ENCODE measurements at places on chromosomes 1 and 21. TPM values are rescaled to one million over a fixed set of nuclear protein-coding genes. Genes with fewer than 3 reads are reported as not detected.
A peak's percentile ranks its signal among the peaks of the same experiment; 100 is the strongest.

RGSL1 gene
- 0.27 TPM for total RNA-seq

GRCh38 chr1:71949681-71950080 is 332.7 kb downstream of the NEGR1 start:
- H3K27ac ChIP-seq, result no peak overlapping the region
- no peak for DNase-seq
- H3K4me1 ChIP-seq, result no peaks in the 10 kb centered on the region
- H3K27me3 ChIP-seq, result no peaks in the 10 kb centered on the region

DNA sequence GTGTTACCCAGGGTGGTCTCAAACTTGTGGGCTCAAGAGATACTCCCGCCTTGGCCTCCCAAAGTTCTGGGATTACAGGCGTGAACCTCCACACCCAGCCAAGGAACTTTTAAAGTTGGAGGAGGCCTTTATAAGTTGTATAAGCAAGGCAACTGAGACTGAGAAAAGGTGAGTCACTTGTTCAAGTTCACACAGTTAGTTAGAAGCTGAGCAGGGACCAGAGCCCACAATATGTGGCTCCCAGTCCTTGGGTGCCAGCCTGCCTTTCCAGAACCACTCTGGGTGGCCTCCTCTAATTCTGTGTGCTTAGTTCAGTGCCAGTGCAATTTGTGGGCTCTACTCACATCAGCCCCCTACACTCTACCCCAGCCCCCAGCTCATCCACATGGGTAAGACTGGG is 3.7 kb downstream of the RAB25 start:
- H3K27me3 ChIP-seq, result no peaks in the 10 kb centered on the region
- peaks cover 2% of the 10 kb centered on the region for H3K36me3 ChIP-seq
- H3K27ac ChIP-seq, result no peak overlapping the region
- H3K4me1 ChIP-seq, result peaks cover 9% of the 10 kb centered on the region
- no peak overlapping the region for H3K4me3 ChIP-seq
- DNase-seq, result no peak

DNA sequence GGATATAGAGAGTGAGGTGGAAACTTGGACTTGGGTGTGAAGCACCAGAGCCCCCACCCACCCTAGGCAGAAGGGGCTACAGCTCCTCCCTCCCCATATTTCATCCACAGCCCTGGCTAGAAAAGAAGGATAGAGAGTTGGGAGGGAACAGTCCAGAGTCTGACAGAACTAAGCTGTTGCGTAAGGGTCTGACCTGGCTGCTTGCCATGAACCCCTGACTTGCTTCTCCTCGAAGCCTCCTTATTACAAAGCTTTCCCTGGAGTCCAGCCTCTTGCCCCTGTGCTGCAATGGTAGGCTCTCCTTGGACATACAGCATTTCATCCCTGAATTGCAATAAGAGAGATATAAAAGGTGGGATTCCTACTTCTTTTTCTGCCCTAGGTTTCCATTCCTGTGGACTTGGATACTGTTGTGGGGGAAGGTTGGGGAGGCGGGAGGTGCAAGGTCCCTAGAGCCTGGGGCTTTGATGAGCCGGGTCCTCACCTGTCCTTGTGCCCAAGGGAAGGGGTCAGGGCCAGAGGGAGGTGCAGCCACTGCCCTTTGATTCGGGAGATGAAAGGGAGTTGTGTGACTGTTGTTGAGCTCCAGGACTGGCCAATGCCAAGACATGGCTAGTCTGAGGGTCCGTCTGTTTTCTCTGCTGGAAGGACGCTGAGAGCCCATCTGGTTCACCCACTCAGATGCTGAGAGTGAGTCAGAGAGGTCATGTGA is 2.7 kb downstream of the RHBG start:
- no peaks in the 10 kb centered on the region for H3K27me3 ChIP-seq
- peak; percentile 17 for DNase-seq
- no peaks in the 10 kb centered on the region for H3K36me3 ChIP-seq
- H3K4me1 ChIP-seq, result no peaks in the 10 kb centered on the region

GRCh38 chr1:214367841-214368240 is 86.9 kb downstream of the SMYD2 start:
- no peak for DNase-seq
- H3K4me1 ChIP-seq, result peaks cover 7% of the 10 kb centered on the region
- peaks cover 7% of the 10 kb centered on the region for H3K36me3 ChIP-seq
- H3K27ac ChIP-seq, result no peak overlapping the region
- H3K4me3 ChIP-seq, result no peak overlapping the region

- H3K36me3 ChIP-seq, result no peaks in the 10 kb centered on the region
- no peaks in the 10 kb centered on the region for H3K4me1 ChIP-seq
- no peak overlapping the region for H3K27ac ChIP-seq
- no peaks in the 10 kb centered on the region for H3K27me3 ChIP-seq
These were observed 16.7 kb downstream of the LPAR3 start for GRCh38 chr1:84876353-84876752.

- H3K27me3 ChIP-seq, result no peaks in the 10 kb centered on the region
- DNase-seq, result no peak
- no peaks in the 10 kb centered on the region for H3K36me3 ChIP-seq
These were observed 8.2 kb downstream of the IGSF9 start for GRCh38 chr1:159937054-159937750.

DNA sequence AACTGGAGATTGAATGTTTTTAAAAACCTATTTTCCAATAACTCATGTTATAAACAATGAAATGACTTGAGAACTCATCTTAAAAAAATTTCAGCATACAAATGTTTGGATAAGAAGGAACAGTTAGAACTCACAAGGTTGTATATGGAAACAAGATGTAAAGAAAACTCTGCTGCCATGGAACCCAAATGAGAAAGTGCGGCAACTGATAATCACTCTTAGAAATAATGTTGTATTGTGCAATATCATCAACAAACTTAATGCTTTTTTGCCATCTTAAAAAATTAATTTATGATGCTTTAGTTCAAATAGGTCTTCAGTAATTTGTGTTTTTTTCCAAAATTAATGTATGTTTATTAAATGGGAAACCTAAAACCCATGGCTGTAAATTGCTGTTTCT is 461.1 kb upstream of the NCAM2 start:
- no peak for DNase-seq
- H3K27me3 ChIP-seq, result no peaks in the 10 kb centered on the region
- no peak overlapping the region for H3K27ac ChIP-seq
- no peaks in the 10 kb centered on the region for H3K36me3 ChIP-seq

DNA sequence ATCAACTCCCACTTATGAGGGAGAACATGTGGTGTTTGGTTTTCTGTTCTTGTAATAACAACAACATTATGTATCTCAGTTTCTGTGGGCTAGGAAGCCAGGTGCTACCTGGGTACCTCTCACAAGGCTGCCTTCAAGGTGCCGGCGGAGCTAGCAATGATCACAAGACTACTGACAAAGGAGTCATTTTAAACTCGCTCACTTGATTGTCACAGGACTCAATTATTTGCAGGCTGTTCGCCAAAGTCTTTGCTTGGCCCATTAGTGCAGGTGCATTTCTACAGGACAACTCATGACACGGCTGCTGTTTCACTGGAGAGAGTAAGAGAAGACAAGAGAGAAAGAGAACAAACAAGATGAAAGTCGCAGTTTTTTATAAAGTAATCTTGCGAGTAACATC is 1237.4 kb upstream of the TMPRSS15 start:
- no peaks in the 10 kb centered on the region for H3K27me3 ChIP-seq
- H3K27ac ChIP-seq, result no peak overlapping the region
- H3K4me1 ChIP-seq, result no peaks in the 10 kb centered on the region

- H3K27ac ChIP-seq, result no peak overlapping the region
- DNase-seq, result no peak
- peaks cover 15% of the 10 kb centered on the region for H3K4me1 ChIP-seq
- no peak overlapping the region for H3K4me3 ChIP-seq
These were observed 55.8 kb upstream of the DNAH14 start for GRCh38 chr1:224873434-224874369.

DNA sequence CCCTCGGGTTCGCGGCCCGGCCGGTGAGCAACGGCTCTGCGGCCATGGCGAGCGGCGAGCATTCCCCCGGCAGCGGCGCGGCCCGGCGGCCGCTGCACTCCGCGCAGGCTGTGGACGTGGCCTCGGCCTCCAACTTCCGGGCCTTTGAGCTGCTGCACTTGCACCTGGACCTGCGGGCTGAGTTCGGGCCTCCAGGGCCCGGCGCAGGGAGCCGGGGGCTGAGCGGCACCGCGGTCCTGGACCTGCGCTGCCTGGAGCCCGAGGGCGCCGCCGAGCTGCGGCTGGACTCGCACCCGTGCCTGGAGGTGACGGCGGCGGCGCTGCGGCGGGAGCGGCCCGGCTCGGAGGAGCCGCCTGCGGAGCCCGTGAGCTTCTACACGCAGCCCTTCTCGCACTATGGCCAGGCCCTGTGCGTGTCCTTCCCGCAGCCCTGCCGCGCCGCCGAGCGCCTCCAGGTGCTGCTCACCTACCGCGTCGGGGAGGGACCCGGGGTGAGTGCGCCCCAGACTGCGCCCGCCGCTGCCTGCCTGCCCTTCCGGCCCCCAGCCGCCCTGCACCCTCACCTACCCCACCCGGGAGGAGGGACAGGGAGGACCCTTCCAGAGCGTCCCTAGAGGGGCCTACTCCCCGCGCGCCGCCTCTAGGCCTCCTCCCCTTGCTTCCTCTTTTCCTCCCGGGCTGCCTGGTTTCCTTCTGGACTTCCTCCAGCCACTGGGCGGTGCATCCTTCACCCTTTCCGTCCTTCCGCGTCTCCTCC is at the start of gene RNPEP:
Gene RNPEP (plus strand): TSS at position 26 of the 757 bp plus-strand sequence. CDS start 19 bp downstream, at position 45.
- DNase-seq, result peak; percentile 79
- H3K4me1 ChIP-seq, result peaks cover 13% of the 10 kb centered on the region
- H3K4me3 ChIP-seq, result peak within 1 kb of the TSS; percentile 74
- no peaks in the 10 kb centered on the region for H3K27me3 ChIP-seq

- H3K27me3 ChIP-seq, result no peaks in the 10 kb centered on the region
- no peak for DNase-seq
- H3K27ac ChIP-seq, result no peak overlapping the region
These were observed 20.5 kb downstream of the ELAPOR1 start for GRCh38 chr1:109134423-109134822.
